ENCODE measurements at places on chromosomes 1 and 21. TPM values are rescaled to one million over a fixed set of nuclear protein-coding genes. Genes with fewer than 3 reads are reported as not detected.
A peak's percentile ranks its signal among the peaks of the same experiment; 100 is the strongest.

DNA sequence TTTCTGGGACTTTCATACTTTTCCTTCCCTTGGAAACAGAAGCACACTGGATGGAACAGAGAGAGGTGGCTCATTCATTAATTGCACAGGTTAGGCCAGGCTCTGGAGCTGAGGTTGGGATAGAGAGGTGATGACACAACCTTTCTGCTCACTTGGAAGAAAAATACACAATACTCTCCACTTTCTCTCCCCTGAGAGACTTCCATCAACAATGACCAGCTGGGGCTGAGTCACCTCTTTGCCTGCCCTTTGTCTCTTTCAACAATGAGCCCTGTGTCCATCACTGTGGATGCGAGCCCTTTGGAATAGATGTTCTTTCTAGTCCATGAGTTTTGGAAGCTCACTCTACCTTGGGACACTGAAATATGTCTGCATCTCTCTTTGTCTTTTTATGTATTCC is 43.1 kb downstream of the ATP2B4 start:
- DNase-seq = peak; percentile 51

DNA sequence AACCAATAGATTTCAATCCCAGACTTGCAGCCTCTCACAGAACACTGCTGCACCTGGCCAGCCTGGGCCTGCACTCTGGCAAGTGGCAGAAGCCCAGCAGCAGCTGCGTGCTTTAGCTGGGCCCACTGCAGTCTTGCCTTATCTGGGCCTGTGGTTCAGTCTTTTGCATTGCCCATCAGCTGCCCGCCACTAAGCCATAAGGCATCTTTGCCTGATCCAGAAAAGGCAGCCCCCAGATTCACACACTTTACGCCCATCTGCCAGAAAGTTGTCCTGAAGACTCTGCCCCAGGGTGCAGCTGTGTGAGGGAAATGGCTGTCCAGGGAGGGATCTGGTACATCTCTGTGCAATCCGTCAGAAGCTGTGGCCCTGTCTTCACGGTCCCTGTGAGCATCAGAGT is 217.0 kb downstream of the DNAH14 start:
- DNase-seq = peak; percentile 87

DNA sequence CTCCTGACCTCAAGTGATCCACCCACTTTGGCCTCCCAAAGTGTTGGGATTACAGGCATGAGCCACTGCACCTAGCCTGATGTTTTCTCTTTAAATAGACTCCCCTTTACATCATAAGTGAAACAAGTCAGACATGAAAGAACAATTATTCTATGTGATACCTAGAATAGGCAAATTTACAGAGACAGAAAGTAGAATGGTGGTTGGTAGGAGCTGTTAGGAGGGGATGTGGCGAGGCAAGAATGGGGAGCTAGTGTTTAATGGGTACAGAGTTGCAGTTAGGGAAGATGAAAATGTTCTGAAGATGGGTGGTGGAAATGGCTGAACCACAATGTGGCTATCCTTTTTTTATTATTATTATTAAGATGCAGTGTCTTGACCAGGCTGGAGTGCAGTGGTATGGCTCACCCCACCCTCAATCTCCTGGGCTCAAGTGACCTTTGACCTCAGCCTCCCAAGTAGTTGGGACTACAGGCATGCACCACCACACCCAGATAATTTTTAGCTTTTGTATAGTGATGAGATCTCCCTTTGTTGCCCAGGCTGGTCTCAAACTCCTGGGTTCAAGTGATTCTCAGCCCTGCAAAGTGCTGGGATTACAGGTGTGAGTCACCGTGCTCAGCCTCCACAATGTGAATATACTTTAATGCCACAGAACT is 28.4 kb downstream of the ELF3 start:
- DNase-seq = no peak

DNA sequence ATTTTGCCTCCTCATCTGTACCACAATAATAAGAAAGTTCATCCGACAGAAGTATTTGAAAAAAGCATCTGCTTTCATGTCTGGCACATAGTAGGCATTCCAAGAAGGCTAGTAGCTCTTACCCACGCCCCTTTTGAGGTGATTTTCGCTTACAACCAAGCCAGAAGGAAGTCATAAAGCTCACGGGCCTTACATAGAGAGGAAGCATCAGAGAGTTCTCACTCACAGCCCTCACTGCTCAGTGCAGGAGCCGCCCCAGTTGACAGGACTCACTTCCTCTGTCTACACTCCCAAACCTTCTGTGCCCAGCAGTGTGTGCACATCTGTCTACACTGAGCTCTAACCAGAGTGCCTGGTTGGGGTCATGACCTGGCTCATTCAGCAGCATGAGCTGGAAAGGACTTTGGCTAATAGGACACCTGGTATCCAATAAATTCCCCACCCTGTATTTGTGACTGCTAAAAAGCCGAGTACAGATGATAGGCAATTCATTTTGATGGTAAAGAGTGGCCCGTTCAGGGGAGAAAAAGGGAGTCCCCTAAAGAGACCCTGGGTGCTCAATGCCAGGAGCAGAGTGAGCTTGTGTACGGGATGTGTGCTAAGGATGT is 36.8 kb upstream of the DUSP10 start:
- DNase-seq = no peak

GRCh38 chr1:82152356-82153271 is 351.9 kb downstream of the ADGRL2 start:
- DNase-seq = peak; percentile 21

GRCh38 chr1:39106801-39107327 is 80.7 kb downstream of the NDUFS5 start:
- peak; percentile 42 for DNase-seq

- peak; percentile 55 for DNase-seq
These were observed 489 bp downstream of the ACTN2 start for GRCh38 chr1:236686815-236687160.

GRCh38 chr1:42128499-42128898 is 24.7 kb upstream of the GUCA2B start:
- no peak for DNase-seq

The HSPB7 gene
- total RNA-seq = 83.9 TPM

The RNU1-1 gene
- total RNA-seq = under 0.01 TPM

The STX12 gene
- total RNA-seq = 28.1 TPM

The ADORA3 gene
- 0.10 TPM for total RNA-seq

The BARHL2 gene
- not detected for total RNA-seq

The TP73 gene
- 14.9 TPM for total RNA-seq

The RNF187 gene
- 77.0 TPM for total RNA-seq
